ENCODE measurements at places on chromosomes 2 and 18. TPM values are rescaled to one million over a fixed set of nuclear protein-coding genes. Genes with fewer than 3 reads are reported as not detected.

DNA sequence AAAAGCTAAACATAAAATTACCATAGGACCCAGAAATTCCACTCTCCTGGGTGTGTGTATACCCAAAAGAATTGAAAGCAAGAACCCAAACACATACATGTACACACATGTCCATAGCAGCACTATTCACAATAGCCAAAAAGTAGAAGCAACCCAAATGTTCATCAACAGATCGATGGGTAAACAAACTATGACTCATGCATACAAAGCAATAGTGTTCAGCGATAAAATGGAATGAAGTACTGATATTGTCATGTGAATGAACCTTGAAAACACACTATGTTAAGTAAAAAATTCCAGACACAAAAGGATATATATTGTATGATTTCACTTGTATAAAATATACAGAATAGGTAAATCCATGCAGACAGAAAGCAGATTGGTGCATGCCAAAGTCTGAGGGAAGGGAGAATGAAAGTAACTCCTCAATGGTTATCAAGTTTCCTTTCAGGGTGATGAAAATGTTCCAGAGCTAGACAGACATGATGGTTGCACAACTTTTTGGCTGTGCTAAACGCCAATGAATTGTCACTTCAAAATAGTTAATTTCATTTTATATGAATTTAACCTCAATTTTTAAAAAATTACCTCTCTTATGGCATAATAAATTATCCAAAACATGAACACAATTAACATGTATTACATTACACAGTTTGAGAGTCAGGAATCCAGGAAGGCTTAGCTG, 35.5 kb downstream of the GKN2 start:
- H3K4me3 ChIP-seq = no peak overlapping the region
- H3K36me3 ChIP-seq = no peaks in the 10 kb centered on the region
- no peaks in the 10 kb centered on the region for H3K4me1 ChIP-seq
- no peaks in the 10 kb centered on the region for H3K27me3 ChIP-seq

- no peaks in the 10 kb centered on the region for H3K36me3 ChIP-seq
- H3K27ac ChIP-seq = no peak overlapping the region
- H3K4me1 ChIP-seq = no peaks in the 10 kb centered on the region
- no peaks in the 10 kb centered on the region for H3K27me3 ChIP-seq
- no peak overlapping the region for H3K4me3 ChIP-seq
Observed at GRCh38 chr2:28821295-28821958, 10.8 kb downstream of the SPDYA start.

DNA sequence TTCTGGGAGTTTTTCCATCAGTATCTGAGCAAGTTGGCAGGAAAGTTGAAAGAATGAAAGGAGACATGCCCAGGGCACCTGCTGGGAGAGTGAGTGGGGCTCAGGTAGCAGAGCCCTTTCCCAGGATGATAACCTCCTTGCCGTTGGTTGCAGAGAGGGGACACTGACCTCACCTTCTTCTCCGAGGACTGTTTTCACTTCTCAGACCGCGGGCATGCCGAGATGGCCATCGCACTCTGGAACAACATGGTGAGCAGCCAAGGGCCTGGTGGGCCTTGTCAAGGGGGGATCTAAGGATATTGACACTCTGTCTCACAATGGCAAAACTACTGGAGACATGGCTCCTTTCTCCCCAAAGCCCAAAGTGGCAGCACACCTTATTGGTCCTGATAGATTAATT, 118.8 kb upstream of the PPP1CB start:
- no peaks in the 10 kb centered on the region for H3K36me3 ChIP-seq
- peaks cover 22% of the 10 kb centered on the region for H3K4me1 ChIP-seq
- no peak for DNase-seq
- H3K27ac ChIP-seq = no peak overlapping the region
- H3K4me3 ChIP-seq = no peak overlapping the region

DNA sequence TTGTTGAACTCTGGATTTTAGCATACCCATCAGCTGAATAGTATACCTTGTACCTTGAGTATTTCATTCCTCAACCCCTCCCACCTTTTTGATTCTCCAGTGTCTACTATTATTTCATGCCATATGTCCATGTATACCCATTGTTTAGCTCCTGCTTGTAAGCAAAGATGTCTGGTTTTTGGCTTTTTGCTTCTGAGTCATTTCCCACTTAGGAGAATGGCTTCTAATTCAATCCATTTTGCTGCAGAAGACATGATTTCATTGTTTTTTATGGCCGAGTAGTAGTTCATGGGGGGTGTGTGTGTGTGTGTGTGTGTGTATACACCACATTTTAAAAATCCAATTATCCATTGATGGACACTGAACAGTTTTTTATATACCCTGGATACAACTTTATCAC, 24.3 kb upstream of the MOCOS start:
- no peak for DNase-seq
- no peaks in the 10 kb centered on the region for H3K4me1 ChIP-seq

- H3K27me3 ChIP-seq = no peaks in the 10 kb centered on the region
- peak; percentile 47 for DNase-seq
- H3K27ac ChIP-seq = peak overlapping the region; percentile 47
Observed at GRCh38 chr2:74552914-74553811, 579 bp downstream of the LOXL3 start.

DNA sequence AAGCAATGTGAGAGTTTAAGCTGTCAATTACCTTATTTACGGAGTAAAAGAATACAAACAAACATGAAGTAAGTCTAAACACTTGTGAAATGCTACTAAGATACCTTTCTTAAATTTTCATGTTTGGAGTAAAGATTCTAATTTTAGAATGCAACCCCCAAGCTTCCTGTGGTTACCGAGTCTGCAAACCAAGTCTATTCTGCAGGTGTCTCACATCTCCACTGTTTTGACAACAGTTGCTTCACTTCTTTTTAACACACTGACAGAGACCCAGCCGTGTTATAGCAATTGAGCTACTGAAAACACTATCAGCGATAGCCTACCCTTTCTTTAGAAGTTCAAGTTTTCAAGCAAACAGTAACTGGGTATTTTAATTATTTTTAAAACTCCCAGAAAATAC, 608.3 kb downstream of the ERBB4 start:
- H3K27me3 ChIP-seq = no peaks in the 10 kb centered on the region
- H3K36me3 ChIP-seq = no peaks in the 10 kb centered on the region
- peaks cover 4% of the 10 kb centered on the region for H3K4me1 ChIP-seq
- DNase-seq = no peak

GRCh38 chr2:216086207-216086893, 4.6 kb downstream of the TMEM169 start:
- DNase-seq = peak; percentile 15
- no peaks in the 10 kb centered on the region for H3K27me3 ChIP-seq
- peak overlapping the region; percentile 90 for H3K27ac ChIP-seq
- peaks cover 28% of the 10 kb centered on the region for H3K4me1 ChIP-seq
- H3K4me3 ChIP-seq = no peak overlapping the region

DNA sequence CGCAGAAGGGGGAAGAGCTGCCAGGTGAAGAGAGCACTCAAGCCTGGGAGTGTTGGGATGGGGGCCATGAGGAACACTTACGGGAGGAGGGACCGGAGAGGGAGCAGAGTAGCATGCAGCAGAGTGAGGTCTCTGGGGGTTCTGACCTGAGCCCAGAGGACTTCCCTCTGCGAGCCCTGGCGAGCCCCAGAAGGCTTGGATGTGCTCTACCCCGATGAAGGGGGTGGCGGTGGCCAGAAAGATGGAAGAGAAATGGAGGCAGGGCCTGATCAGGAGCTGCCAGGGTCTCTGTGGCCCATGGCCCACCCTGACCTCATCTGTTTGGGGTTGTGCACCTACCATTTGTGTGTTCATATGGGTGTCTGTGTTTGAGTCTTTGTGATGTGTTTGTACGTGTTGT, 42.0 kb downstream of the CROCC2 start:
- H3K27me3 ChIP-seq = no peaks in the 10 kb centered on the region
- no peaks in the 10 kb centered on the region for H3K36me3 ChIP-seq

- no peaks in the 10 kb centered on the region for H3K27me3 ChIP-seq
- H3K4me1 ChIP-seq = no peaks in the 10 kb centered on the region
- no peak overlapping the region for H3K27ac ChIP-seq
- no peak for DNase-seq
Observed at GRCh38 chr2:16729335-16729734, 63.7 kb upstream of the CYRIA start.

GRCh38 chr2:195406886-195407603, 250.0 kb upstream of the SLC39A10 start:
- no peaks in the 10 kb centered on the region for H3K4me1 ChIP-seq
- no peak for DNase-seq
- H3K36me3 ChIP-seq = no peaks in the 10 kb centered on the region
- no peaks in the 10 kb centered on the region for H3K27me3 ChIP-seq

DNA sequence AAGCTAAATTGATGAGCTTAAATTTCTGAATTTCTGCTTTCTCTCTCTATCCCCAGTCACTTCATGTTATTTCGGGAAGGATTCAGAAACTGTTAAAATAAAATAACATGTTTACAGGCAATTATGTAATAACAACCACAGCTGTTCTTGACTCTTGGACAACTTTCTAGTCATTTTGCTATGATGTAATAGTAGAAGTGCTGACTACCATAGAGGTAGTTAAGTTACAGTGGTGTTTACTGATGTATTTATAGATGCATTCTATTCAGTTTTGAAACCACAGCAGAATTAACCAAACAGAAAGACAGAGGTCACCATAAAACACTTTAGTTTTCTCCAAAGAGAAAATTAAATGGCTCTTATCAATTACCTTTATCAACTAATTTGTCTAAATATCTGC, 1292.0 kb upstream of the CHAC2 start:
- H3K36me3 ChIP-seq = no peaks in the 10 kb centered on the region
- H3K4me1 ChIP-seq = peaks cover 26% of the 10 kb centered on the region
- no peak overlapping the region for H3K27ac ChIP-seq
- H3K27me3 ChIP-seq = no peaks in the 10 kb centered on the region
- H3K4me3 ChIP-seq = no peak overlapping the region

DNA sequence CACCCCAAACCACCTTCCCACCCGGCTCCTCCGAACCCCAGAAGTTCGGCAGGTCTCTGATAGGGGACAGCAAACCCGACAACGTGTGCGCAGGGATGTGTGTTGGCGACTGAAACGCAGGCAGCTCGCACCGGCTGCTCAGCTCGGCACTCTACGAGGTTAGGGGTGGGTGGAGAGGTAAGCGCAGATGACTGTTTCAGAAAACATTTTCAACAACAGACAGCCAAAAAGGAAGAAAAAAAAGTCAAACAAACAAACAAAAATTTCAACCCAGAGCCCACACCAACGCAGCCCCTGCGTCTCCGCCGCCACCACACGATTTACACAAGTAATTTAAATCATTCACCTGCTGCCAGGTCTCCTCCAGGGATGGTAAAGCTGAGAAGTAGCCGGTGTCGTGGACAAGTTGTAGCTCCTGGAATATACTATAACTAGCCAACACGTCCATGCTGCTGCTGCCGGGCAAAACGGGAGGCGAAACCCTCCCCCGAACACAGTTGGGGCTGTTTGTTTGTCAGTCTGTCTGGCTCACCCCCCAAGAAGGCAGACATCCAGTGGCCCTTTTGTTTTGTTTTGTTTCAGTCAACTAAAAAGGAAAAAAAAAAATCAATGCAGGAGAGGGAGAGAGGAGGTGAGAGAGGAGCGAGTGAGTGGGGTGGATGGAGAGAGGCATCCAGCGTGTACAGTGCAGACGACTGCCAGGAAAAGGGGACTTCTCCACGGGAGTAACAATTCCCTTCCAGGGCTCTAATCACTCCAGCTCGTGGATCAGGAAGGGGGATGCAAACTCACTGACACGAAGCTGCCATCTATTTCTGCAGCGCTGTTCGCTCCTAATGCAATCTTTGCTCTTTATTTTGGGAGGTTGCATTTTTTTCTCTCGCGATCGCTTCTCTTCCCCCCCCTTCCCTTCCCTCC, at the start of gene KLF7:
Gene KLF7 (minus strand): TSS at position 828 of the 918 bp plus-strand sequence. CDS start 380 bp downstream, at position 448.
- H3K4me3 ChIP-seq = peak within 1 kb of the TSS; percentile 96
- peaks cover 13% of the 10 kb centered on the region for H3K4me1 ChIP-seq
- DNase-seq = peak; percentile 46
- H3K27me3 ChIP-seq = no peaks in the 10 kb centered on the region
- no peaks in the 10 kb centered on the region for H3K36me3 ChIP-seq
- peak within 1 kb of the TSS; percentile 100 for H3K27ac ChIP-seq

DNA sequence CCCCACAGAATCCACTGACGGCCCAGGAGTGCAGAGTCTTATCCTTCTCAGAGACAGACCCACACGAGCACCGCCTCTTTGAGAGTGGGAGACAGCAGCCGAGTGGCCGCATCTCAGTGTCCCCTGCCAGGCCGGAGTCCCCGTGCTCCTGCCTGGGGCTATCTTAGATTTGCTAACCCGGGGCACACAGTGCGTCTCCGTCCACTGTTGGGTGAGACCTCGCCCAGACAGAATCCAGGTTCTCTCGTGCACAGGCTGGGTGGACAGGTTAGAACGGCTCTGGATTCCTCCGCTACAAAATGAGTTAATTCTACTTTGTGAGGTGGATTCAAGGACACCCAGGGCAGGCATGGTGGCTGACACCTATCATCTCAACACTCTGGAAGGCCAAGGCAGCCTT, 88.3 kb downstream of the ZNF516 start:
- no peaks in the 10 kb centered on the region for H3K36me3 ChIP-seq
- H3K4me3 ChIP-seq = no peak overlapping the region
- DNase-seq = no peak
- no peak overlapping the region for H3K27ac ChIP-seq

DNA sequence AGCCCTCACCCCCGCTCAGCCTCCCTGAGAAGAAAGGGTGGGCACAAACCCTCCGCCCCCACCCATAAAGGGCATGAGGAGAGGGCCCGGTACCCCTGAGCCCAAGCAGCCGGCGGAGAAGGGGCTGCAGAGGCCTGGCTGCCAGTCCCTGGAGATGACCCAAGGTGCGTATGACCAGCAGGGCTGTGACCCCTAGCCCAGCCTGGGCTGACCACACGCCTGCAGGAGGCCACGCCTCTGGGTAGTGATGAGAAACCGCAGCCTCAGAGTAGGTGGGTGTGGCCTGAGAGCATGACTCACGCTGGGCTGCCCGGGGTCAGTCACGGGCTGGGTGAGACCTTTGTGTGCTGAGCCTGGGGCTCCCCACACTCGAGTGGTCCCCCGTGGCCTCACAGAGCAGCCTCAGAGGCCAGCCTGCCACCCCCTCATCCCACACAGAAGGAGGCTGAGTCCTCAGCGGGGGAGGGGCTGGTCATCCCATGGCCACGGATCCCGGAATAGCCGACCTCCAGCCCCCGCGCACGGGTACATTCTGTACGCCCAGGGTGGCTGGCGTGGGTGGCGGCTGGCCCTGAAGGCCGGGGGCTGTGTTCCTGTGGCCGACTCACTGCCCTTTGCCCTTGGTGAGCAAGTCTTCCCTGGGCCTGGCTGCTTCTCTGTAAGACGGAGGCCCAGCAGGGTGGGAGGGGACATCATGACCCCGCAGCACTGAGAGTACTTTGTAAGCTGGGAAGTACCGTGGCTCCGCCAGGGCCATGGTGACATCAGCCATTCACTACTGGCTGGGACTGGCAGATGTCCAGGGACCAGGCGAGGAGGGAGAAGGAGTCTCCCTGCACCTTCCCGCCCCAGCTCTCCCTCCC, 110.8 kb upstream of the OTOS start:
- H3K4me1 ChIP-seq = peaks cover 59% of the 10 kb centered on the region
- peak; percentile 93 for DNase-seq
- H3K36me3 ChIP-seq = no peaks in the 10 kb centered on the region
- H3K27me3 ChIP-seq = no peaks in the 10 kb centered on the region
- peak overlapping the region; percentile 98 for H3K27ac ChIP-seq

GRCh38 chr2:134336352-134336751, 82.5 kb downstream of the MGAT5 start:
- H3K27ac ChIP-seq = no peak overlapping the region
- H3K36me3 ChIP-seq = peaks cover 21% of the 10 kb centered on the region
- H3K4me1 ChIP-seq = no peaks in the 10 kb centered on the region
- H3K27me3 ChIP-seq = no peaks in the 10 kb centered on the region

The CCDC121 gene
- 8.4 TPM for total RNA-seq

The BCL11A gene
- total RNA-seq = 29.7 TPM

The C2orf78 gene
- total RNA-seq = not detected

The ABCB11 gene
- total RNA-seq = not detected

The ATL2 gene
- 107 TPM for total RNA-seq

The WNT10A gene
- 0.28 TPM for total RNA-seq

The NTSR2 gene
- total RNA-seq = not detected

Measured in SJCRH30 (cell line).